H4 (cell line): ENCODE measurements at places on chromosomes 5 and 9.

GRCh38 chr9:92186631-92187030, 71.4 kb upstream of the SPTLC1 start:
- DNase-seq: no peak

- DNase-seq: no peak
Observed at GRCh38 chr5:36593867-36594266, 12.5 kb upstream of the SLC1A3 start.

- DNase-seq: no peak
Observed at GRCh38 chr5:56329652-56330051, 96.5 kb upstream of the ANKRD55 start.

DNA sequence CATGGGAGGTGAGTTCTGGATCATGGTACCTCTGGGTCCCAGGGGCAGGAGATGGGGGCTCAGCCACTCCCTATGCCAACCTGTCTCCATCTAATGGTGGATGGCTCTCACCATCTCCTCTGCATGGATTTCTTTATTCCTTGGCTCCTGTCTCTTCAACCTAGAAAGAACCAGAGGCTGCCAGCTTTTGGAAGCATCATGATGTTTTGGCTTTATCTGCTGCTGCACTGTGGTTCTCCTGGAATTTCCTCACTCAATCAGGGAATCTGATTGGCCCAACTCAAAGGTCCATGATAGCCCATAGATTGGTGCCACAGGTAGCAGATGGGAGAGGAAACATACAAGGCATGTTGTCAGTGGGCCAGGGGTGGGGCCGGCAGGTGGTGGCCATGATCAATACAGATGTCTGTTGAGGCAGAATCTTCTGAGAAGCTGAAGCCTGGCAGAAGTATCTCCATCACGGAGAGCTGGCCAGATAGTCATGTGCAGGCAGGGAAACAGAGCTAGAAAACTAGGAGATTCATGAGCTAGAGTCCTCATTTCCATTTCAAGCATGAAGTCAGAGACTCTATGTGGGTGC, 158.2 kb downstream of the MACROH2A1 start:
- no peak for DNase-seq

DNA sequence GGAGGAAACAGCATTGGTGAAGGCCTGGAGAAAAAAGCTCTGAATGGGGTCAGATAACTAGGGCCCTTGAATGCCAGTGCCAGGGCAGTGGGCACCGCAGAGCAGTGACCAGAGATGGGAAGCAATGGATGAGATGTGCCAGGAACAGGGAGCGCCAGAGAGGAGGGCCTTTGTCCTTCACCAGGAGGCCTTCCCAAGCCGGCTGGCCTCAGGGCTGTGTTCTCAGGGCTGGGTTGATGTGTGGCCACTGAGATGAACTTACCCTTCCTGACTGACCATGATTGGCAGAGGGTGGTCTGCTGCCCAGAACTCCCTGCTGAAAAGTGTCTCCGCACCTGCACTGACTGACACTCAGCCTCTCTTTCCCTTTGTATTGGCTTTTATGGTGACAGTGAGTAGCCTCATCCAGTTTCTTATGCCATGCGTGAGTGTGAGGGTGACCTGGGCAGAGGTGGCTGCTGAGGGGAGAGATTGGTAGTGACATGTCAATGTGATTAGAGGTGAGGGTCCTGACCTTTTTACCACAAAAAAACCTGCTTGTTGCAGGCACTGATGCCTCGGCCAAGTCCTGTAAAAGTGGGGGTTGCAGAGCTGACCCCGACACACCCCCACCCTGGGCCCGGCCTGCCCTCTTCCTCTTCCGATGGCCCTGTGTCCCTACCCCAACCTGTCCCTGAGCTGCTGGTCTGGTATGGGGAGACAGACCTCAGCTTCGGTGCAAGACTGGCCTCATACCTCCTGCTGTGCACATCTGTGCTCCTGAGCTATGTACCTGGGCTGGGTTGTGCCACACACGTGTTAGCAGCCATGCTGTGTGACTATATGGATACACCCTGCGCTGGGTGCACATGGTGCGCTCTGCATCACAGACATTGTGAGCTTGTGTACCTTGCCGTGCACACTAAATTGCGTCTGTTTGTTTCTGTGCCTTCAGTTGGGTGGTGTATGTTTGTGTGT, 57.1 kb upstream of the PSD2 start:
- no peak for DNase-seq

DNA sequence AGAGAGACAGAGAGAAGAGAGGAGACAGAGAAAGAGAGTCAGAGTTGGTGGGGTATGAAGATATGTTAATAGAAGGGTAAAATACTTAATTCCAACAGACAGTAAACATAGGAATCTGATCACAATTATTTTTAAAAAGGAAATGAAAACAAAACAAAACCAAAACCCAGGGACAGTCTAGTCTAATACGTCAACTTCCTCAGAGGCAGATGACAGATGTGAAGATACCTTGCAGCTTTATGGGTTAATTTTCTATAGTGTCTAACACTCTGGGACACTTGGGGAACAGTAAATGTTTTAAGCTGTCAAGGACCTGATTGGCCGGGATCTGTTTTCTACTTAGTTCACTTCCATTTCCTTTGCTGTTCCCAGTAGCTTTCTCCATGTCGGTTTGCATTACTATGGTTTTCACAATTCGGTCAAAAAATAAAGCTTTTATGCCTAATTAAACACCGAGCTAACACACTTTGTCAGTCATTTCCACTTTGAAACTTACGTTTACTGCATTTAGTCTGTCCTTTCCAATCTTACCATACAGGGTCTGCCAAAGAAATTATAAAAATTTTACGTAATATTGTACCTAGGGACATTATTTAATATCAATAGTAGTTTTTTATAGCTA, 216.5 kb downstream of the MCTP1 start:
- DNase-seq: no peak

DNA sequence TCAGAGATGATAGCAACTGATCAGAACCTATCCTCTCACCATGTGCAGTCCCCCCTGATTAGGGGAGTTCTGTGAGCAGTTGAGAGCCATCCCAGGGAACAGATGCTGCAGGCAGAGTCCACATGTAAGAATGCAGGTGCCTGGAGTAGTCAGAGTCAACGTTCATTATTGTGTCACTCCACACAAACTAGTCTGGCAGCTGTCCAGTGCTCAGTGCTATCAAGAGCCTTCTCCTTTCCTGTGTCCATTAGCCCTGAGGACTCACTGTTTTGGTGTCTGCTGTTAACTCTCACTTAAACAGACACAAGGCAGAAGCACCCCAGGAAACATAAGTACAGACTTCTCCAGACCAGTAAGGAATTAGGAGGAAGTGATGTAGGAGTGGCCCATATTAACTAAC, 2.5 kb downstream of the SH3TC2 start:
- no peak for DNase-seq

GRCh38 chr9:8605096-8605495, 805.5 kb upstream of the DMAC1 start:
- no peak for DNase-seq

DNA sequence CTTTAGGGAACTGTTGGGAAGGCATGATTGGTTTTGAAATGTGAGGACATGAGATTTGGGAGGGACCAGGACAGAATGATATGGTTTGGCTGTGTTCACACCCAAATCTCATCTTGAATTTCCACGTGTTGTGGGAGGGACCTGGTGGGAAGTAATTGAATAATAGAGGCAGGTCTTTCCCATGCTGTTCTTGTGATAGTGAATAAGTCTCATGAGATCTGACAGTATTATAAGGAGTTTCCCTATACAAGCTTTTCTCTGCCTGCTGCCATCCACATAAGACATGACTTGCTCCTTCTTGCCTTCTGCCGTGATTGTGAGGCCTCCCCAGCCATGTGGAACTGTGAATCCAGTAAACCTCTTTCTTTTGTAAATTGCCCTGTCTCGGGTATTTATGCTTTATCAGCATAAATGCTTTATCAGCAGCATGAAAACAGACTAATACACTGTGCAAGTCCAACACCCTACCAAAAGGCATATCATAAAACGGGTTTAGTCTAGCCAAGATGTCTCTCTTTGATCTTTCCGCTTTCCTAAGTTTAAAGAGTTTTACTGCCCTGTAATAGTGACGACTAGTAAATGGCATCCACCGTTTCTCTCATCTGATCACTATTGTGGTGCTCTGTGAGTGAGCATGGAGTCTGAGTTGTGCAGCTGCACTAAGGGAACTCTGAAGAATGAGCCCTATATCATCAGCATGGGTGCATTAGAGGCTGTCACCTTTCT, 12.9 kb upstream of the ZNF782 start:
- DNase-seq: no peak

- DNase-seq: no peak
Observed at GRCh38 chr5:61486476-61486875, 154.4 kb downstream of the ZSWIM6 start.

- peak; percentile 52 for DNase-seq
Observed at GRCh38 chr5:142684508-142685041, 1.3 kb downstream of the FGF1 start.

GRCh38 chr5:117266280-117266679, 691.7 kb upstream of the SEMA6A start:
- DNase-seq: no peak

- no peak for DNase-seq
Observed at GRCh38 chr9:89361816-89362646, 43.7 kb downstream of the SECISBP2 start.

GRCh38 chr5:72108202-72109061, 1.2 kb downstream of the MAP1B start:
- DNase-seq: peak; percentile 73

DNA sequence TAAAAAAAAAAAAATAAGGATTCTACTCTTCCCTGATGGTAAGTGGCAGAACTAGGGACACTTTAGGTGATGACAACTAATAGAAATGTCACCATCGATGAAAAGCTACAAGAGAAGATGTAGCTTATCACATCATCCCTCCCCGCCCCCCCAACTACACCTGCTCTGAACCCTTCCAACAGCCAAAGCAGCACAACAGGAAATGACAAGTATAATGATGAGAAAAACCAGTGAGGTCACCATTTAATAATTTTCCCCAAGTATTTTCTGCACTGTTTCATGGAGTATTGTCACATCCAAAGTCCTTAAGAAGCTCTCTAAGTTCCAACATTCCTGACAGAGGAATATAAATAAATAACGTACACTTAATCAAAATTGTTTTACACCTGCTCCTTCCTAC, 221.4 kb downstream of the EFNA5 start:
- DNase-seq: no peak

DNA sequence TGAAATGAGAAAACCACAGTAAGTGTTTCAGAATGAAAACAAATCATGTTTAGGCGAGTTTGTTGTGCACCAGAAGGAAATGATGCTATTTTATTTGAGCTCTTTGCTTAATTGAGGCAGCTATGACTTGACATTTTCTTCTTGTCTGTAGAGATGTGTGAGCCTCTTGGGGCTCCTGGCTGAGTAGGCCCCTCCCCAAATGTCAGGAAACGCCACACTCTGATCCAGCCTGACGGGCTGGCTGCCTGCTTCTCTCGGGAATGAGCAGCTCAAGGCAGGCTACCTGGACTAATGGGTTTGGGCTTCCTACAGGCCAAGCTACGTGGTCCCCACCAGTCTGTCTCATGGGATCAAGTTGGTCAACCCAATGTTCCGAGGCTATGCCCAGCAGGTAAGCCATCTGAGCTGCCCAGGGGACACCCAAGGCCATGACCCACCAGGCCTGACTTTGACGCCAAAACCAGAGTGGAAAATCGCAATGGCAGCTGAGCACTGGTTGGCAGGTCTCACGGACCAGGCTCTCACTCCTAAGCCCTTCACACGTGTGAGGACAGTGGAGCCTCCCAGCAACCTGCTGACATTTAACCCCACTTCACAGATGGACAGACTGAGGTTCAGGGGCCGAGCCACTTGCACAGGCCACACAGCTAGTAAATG, 29.9 kb downstream of the USP20 start:
- DNase-seq: no peak

DNA sequence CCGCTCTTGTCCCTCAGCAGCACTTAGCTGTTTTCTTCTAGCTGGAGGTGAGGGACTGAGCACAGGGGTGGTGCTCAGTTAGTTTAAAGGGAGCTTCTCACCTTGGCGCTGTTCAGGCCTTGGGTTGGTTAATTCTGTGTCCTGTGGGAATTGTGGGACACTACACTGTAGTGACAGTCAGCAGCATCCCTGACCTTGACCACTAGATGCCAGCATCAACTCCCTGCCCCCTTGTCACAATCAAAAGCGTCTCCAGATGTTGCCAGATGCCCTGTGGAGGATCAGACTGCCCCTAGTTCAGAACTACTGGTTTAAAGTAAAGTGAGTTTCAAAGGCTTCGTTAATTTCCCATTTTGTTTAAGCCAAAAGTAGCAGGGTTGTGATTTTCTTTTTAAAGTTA, 65.5 kb upstream of the DMRT3 start:
- DNase-seq: no peak

DNA sequence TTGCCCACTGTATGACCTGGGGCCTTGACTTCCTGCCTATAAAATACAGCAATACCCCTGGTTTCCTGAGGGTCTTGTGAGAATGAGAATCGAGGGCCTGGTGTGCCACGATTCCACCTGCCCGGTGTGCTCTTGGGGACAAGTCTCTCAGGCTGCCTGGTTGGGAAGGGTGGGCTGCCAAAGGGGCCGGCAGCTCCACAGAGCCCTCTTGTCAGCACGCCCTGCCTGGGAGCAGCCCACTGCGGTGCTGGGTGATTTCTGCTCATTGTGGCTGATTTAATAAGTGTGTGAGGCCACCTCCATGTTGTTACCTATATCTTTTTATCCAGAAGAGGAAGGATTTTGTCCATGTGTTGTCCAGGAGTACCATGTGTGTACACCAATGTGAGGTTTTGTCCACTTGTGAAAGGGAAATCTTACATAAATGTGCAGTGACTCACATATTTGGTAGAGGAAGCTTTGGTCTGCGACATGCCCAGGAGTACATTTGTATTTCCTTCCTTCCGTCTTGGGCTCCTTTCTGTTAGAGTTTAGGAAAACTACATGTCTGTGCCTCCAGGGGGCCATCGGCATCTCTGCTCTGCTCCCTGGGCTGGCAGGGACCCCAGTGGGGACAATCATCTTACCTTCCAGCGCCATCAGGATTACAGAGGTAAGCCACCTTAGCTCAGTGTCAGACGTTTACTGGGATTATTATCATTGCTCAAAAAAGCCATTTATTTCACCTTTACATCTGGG, 108.6 kb downstream of the PHF2 start:
- no peak for DNase-seq

DNA sequence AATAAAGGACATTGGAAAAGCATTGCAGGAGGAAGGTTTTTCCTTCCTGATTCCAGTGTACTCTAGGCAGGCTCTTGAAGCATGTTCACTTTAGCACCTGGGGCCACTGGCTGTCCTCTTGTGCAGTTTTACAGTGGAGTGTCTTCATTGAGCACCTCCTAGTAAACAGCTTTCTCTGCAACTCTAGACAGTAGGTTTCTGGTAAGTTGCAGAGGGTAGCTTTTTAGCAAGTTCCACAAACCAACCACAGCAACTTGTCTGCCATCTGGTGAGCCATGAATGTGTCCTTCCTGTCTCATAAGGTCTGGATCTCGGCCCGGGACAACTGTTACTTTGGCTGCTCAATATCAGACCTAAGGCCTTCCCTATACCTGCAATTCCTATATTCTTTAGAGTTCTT, 488.0 kb downstream of the MAN2A1 start:
- no peak for DNase-seq

DNA sequence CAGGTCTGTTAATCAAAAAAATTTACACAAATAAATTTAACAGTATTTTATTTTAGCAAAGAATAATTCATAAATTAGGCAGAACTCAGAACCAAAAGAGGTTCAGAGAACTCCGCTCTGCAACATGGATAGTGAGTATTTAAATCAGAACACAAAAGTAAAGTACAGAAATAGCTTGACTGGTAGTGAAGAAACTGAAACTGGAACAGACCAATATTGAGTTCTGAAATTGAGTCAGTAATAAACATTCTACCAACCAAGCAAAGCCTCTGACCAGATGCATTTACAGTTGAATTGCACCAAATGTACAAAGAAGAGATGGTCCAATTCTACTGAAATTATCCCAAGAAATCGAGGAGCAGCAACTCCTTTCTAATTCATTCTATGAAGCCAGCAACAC, 1542.8 kb downstream of the EFNA5 start:
- no peak for DNase-seq

GRCh38 chr9:2109069-2109650, 94.0 kb downstream of the SMARCA2 start:
- no peak for DNase-seq
